Head of caudate nucleus (tissue), 42 donors: ENCODE measurements at places on chromosomes 1 and 21.

GRCh38 chr21:35351434-35351833 is 302.3 kb upstream of the RUNX1 start:
- no peak for DNase-seq

- DNase-seq, result peak; percentile 51
Measured at GRCh38 chr1:32900956-32901822, at the start of gene TMEM54. Gene TMEM54 (minus strand): TSS chr1:32901389. CDS start chr1:32901238, 151 bp downstream.

DNA sequence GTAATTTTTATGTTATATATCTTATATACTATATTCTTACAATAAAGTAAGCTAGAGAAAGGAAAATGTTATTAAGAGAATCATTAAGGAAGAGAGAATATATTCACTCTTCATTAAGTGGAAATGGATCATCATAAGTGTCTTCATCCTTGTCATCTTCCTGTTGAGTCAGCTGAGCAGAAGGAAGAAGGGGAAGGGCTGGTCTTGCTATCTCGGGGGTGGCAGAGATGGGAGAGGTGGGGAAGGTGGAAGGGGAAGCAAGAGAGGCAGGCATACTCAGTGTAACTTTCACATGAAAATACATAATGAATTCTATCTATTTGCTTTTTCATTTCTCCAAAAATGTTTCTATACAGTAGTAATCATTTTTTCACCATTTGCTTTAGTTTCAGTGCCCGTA is 5.1 kb downstream of the DNASE2B start:
- no peak for DNase-seq

- no peak for DNase-seq
Measured at GRCh38 chr1:113903501-113904292, 902 bp downstream of the AP4B1 start.

DNA sequence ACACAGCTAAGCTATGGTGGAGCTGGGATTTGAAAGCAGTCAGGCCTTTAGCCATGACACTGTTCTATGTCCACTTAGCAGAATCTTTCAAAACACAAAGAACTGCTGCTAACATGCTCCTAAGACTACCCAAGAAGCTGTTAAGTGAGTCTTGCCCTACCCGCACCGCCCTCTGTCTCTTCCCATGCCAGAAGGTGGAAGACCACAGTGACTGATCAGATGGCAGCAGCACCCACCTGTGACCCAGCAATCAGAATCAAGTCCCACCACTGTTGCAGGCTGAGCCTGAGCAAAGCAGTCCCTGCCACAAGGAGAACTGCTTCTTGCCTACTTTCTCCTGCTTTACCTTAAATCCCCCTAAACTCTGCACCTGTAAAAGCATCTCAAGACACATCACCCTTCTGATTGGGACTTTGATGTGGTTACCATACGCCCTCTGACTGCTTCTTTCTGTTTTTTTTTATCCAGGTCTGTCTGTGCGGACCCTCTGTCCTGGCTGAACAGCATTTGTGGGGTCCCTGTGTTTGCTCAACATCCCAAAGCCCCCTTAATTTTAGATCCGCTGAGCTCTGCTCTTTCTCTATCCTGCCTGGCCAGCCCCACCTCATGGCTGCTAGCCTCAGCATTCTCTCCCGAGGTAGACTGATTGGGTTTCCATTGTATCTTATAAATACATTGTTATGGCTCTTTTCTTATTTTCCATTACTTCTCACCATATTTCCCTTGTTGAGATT is 16.0 kb downstream of the IRF2BP2 start:
- DNase-seq, result no peak

DNA sequence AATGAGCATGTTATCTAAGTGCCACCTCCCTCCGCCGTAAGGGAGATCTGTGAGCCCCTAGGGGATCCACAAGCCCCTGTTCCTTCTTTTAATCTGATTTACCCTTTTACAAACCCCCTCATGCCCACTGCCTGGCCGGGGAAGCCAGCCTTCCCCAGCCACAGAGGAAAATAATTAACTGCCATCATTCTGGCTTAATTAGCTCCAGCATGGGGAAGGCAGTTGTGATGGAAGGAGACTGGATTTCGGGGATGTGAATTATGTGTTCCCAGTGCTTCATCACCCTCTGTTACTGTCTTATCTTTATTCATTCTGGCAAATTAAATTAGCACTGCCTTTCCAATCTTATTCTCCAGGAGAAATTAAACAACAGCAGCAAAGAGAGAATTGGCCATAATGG is 135.8 kb downstream of the PTPRU start:
- no peak for DNase-seq

GRCh38 chr21:34733852-34734251 is 65.1 kb downstream of the CLIC6 start:
- no peak for DNase-seq

DNA sequence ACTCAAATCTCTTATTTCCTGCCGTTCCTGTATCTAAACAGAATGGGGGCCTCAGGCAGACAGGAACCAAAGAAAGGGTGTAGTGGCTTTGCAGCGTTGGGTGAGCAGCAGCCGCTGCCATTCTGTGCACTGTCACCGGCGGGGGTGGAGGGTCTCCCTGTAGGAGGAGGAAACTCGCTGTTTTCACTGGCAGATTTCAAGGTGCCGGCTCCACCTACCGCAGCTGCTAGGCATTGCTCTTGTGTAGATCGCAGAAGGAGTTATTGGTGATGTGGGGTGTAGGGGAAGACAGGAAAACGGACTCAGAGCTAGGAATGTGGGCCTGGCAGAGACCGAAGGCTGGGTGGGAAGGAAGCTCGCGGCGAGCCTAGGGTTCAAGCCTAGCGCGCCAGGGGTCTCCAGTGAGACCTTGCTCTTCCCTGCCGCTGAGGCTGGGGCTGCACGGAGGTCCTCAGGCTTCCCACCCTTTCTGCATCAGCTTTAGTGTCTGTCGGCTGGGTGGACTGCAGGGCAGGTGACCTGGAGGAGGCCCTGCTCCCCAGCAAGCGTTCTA is 20.8 kb downstream of the ATP5PO start:
- DNase-seq, result peak; percentile 92

DNA sequence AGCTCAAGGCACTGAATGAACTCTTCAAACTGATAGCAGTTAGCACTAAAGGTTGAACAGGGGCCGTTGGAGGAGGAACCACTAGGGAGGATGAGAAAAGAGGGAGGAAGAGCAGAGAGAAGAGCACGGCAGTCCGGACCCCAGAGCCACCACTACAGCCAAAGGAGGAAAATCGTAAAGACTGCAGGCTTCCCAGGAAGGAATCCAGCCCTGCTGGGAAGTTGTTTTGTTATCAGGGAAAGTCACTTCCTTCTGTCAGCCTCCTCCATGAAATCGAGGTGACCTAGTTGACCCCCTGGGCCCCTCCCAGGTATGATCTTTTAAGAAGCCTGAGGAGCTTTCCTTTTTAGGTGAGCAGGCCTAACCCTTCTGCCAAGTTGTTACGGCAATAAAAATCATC is 88.2 kb downstream of the PBX1 start:
- DNase-seq, result no peak

DNA sequence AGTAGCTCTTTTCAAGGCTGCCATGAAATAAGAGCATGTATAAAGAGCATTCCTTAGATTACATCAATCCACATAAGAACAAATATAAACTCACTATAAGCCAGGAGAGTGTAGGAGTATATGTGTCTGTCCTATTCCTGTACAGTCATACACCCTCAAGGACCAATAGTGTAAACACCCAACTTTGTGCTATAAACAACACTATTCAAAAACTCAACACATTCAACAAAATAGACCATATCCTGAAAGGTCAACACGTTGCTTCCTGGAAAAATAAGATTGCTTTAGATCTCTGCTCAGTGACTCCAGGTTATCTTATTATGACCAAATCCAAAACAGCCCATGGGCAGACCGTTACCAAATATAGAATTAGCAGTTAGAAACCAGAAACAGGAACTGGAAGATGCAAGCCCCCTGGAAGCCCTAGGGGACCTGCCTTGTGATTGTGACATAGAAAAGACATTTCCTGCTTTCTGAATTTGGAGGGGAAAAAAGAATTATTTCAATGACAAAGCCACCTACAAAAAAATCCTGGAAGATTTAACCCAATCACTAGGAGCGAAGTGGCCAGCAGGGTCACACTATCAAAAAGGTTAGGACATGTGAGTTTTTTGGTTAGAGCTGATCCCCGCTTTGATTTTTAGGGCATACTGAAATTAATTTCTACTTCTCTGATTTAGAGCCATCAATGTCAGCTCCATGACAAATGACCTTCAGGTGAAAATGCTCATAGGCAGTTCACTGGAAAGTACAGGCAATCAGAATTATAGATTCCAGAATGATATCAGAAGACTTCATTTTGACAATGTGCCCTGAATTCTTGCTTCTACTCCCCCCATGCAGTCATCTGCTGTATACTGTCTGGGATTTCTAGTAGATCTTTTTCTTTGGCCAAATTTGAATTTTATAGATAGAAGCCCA is 59.9 kb downstream of the LRRC8C start:
- no peak for DNase-seq

- no peak for DNase-seq
Measured at GRCh38 chr21:42414928-42415769, 11.4 kb downstream of the UBASH3A start.

DNA sequence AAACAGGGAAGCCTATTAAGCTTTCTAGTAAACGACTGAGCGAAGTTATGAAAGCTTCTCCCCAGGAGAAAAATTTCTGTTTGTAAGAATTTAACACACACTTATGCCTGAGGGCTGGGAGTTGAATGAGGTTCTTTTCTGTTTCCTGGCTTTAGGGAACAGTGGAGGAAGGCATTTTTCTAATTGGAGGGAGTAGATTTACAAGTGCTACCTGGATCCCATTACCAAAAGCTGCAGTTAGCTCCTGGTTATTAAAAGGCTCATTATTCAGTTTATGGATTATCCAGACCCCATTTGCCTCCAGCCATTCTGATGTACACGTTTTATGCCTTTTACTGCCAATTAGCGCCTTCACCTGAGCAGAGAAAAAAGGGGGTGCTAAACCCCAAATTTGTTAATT is 7.5 kb downstream of the ST6GALNAC3 start:
- DNase-seq, result no peak

GRCh38 chr1:28340221-28340974 is 11.6 kb downstream of the MED18 start:
- DNase-seq, result no peak

- DNase-seq, result no peak
Measured at GRCh38 chr1:61318319-61319125, 236.2 kb downstream of the NFIA start.

DNA sequence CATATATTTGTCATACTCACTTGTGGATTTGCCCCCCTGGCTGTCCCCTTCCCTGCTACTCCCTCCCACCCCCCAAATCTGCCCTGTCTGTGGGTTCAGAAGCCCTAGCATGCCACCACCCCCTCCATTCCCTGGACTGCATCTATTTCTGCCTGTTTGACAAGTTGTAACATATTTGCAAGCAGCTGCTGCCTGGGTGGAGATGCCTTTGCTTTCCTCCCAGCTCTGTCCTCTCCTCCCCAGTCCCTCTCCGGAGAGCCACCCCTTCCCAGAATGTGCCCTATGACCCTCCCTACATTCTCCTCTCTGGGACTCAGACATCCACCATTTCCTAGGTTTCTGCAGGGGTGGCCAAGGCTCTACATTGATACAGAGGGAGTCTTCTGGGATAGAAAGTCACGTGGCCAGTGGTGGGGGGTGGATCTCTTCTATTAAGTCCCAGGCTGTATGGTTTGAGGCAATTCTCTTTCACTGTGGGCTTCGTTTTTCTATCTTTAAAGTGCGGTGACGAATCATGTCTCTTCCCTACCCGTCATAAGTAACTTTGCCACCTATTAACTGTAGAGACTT is 6.0 kb upstream of the MYOG start:
- no peak for DNase-seq

GRCh38 chr1:171217658-171218443 is 30.4 kb upstream of the FMO1 start:
- DNase-seq, result no peak

- no peak for DNase-seq
Measured at GRCh38 chr1:193066606-193067005, 7.2 kb downstream of the RO60 start.

GRCh38 chr1:203556047-203556851 is 62.3 kb downstream of the OPTC start:
- no peak for DNase-seq

DNA sequence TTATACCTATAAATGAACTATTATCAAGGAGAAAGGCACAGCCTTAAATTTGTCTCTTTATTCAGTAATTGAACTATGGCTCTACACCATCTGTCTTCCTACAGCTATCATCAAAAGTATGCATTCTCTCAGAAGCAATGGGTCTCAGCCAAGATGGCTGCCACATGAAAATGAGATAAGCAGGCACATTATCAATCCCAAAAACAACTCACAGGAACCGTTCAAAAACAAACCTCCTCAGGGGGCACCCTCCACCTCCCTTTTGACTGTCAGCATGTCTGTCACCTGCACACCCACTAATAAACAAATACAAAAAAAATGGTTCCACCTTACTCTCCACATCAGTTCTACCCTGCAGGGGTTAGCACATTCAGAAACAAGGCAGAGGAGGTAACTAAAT is 23.6 kb downstream of the KIAA0319L start:
- DNase-seq, result no peak

DNA sequence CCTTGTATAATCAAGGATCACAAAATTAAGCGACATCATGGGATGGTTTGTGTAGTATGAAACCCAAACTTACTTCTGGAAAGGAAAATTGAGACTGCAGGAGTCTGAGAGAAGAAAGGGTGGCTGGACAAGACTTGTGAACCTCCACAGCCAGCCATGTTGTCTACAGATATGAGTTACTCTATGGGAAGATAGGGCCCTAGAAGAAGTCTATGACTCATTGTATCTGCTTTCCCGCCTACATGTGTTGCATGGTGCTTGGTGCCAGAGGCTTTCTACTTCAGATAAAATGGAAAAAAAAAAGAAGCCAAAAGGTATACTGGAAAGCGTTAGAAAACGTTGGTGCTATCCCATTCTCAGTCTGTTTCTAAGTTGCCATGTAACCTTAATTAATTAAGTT is 18.7 kb upstream of the OR6N2 start:
- DNase-seq, result no peak

GRCh38 chr1:172477741-172478140 is 33.9 kb upstream of the PIGC start:
- no peak for DNase-seq

DNA sequence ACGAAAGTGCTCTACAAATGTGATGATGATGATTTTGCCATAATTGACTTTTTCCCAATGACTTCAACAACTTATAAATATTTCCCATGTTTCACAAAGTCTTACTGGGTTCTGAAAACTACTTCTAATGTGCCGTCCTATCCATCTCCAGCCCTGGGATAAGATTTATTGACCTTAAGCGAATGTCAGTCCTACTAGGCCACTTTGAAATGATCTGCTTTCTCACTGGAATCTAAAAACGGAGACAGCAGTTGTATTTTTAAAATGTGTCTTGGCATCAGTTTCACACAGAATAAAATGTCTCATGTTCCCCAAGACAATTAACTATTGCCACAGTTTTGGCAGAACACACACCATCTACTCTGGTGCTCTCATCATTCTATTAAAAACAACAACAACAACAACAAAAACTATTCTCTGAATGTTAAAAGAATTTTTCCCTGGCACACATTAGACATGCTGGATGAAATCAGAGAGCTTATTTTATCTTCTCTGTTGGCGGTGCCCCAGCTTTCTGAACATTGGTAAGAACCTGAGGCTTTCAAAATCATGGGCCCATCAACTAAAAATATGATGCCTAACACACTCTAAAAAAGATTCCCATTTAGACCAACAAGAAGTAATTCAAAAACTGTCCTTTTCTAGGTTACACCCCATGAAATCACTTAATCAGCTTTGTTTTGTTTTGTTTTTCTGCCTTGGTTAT is 23.1 kb upstream of the DNASE2B start:
- no peak for DNase-seq

GRCh38 chr1:177969109-177969508 is 749 bp downstream of the SEC16B start:
- no peak for DNase-seq

GRCh38 chr1:200671235-200671786 is 1.6 kb upstream of the DDX59 start:
- DNase-seq, result no peak

GRCh38 chr21:44199448-44199847 is 41.3 kb downstream of the ICOSLG start:
- no peak for DNase-seq
